ENCODE measurements at places on chromosomes 3 and 15.

DNA sequence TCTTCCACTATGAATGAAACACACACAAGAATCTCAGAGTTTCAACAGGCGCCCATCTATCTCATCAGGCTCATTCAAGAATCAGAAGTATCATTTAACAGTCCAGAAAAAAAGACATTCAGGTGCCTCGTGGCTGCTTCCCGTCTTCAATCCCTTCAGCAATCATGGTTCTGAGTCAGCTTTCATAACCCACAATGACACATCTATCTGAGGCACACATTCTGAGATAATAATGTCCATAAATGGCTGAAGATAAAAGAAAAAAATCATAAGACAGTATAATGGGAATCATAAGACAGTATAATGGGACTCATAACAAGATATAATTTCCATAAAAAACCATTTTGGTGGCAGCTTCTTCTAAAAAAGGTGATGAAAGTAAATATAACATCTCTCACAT lies 52.4 kb downstream of the TNIK start:
- DNase-seq, result peak; percentile 40

GRCh38 chr3:122642935-122643334 lies 37.7 kb upstream of the PARP14 start:
- no peak for DNase-seq

GRCh38 chr3:62970648-62971047 lies 95.4 kb upstream of the CADPS start:
- DNase-seq, result no peak

DNA sequence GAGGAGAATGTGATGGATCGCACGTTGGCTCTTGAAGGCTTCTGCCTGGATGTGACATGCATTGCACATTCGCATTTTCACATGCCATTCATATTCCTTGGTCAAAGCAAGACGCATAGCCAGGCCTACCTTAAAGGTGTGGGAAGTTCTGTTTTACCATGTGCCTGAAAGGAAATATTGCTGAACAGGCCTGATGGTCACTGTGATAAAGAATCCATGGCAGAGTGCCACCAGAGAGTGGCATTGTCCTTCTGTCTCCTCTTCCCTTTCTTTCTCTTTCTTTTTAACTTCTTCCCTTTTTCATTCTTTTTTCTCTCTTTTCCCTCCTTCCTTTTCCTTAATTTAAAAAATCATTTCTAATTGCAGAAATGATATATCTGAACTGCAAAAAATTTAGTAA lies 15.9 kb upstream of the MITF start:
- DNase-seq, result no peak

DNA sequence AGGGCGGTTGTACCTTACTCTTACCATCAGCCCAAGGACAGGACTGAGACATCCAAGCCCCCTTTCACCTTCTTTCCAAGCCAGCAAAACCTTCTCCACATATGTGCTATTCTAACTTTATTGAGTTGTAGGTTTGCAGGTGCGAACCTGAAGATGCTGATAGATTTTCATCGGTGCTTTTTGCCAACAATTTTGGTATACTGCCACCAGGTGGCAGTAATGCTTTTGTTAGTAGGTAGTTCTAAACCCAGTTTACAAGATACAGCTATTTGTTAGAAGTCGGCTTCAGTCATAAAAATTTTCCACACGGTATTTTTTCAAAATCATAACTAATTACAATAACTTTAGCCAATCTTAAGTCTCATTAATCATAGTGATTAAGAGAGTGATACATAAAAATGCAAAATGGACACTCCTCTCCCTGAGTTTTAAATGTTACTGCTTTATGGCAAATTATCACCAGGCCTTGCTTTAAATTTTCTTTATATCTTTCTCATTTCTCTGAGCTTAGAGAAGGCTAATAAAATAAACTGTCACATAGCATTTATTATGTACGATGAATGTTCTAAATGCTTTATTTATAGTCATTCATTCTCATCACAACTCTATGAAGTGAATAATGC lies 636 bp downstream of the TBC1D21 start:
- peak; percentile 56 for DNase-seq

DNA sequence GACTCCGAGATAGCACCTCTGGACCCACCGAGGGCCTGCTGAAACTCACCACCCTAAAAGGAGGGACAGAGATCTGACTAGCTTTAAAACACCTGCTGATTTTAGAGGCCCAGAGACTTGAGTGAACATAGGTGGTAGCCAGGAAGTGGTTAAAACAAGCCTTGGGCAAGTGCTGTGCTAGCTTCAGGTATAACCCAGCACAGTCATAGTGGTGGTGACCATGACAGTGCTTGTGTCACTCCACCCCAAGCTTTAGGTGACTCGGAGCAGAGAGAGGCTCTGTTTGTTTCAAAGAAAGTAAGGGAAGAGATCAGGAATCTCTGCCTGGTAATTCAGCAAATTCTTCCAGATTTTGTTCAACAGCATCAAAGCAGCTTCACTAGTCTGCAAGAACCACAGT lies 641.1 kb upstream of the BCHE start:
- DNase-seq, result no peak

DNA sequence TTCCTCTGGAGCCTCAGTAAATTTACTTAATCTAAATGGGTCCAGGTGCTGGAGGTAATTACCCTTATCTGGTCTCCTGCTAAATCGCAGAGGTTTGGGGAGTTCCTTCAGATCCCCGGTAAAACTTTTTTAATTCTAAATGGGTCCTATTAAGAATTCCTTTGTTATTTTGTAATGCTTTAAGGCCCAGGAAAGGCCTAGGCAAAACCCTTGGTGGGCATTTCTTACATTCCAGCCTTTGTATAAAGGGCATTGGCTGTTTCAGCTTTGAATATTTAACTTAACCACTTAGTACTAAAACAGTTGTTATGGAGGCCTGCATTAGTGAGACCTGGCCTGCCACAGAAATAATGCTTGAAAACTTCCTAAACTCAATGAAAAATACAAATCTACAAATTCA lies 14.9 kb upstream of the ZNF662 start:
- DNase-seq, result no peak

DNA sequence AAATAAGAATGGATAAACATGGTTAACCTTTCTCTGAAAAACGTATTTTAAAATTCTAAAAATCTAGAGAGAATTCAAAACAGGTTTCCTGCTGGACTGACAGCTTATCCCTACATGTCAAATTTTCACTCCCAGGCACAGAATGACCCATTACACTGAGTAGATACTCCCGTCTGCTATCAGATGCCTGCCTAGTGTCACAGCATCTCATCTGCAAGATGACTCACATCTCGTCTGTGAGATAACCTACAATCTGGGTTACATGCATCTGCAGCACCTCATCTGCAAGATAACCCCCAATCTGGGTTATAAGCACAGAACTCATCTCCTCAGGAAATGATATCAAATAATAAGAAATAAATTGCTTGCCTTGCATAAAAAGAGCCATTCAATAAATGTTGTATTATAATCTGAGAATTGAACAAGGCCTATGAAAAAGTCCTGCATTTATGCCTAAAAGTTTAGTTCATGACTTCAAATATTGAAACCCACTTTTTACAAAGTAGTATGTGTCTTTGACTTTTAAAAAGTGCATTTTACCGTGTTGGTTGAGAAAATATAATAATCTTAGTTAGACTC lies 188.3 kb upstream of the THBS1 start:
- no peak for DNase-seq

DNA sequence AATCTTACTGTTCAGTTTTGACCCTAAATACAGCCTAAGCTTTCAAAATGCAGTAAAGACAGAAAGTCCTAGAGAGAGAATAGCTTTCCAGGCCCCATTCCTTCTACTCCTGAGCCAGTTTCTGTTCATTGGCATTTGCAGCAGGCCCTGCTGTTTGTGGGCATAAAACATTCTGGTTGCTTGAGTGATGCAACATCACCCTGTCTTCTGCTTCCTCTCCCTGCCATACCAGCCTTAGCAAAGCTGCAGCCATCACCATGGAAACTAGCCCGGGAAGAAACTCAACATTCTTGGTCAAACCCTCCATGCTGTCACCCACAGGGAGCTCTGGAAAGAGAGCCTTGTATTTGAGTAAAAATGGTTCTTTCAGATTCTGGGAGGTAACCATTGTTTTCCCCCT lies 325.7 kb downstream of the MAGI1 start:
- DNase-seq, result no peak

Measured in inflammatory macrophage treated with lipopolysaccharide for 4 hours (primary cell).